ENCODE measurements at places on chromosomes 13 and 19. TPM values are rescaled to one million over a fixed set of nuclear protein-coding genes. Genes with fewer than 3 reads are reported as not detected.

- H3K27me3 ChIP-seq = no peaks in the 10 kb centered on the region
- no peak overlapping the region for H3K27ac ChIP-seq
- H3K4me1 ChIP-seq = no peaks in the 10 kb centered on the region
- no peaks in the 10 kb centered on the region for H3K36me3 ChIP-seq
Measured at GRCh38 chr19:42965176-42965575, 28.2 kb upstream of the PSG7 start.

DNA sequence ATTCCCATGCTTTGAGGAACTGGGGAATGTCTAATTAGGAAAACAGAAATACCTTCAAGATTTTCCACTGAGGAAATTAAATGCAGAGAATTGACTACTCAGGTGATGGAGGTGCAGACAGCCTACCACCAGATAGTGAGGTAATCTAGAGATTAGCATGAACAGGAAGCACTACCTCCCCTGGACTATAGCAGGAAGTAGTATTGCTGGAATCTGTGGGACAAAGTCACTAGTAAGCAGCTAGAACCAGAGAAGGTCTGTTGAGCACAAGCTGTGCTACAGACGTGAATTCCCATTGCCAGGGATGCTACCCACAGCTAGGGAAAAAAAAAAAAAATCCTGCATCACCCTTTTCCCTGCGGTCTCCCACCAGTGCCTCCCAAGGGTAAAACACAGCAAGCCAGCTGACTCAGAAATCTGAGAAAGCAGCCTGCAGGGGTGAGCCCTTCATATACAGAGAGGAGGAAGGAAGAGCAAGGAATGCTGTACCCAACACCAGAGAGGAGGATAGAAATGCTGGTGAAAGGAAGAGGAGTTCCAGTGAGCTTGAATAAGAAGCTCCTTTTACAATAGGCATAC is 10.2 kb downstream of the ENOX1 start:
- H3K27ac ChIP-seq = no peak overlapping the region
- H3K36me3 ChIP-seq = no peaks in the 10 kb centered on the region
- no peaks in the 10 kb centered on the region for H3K27me3 ChIP-seq
- no peaks in the 10 kb centered on the region for H3K4me1 ChIP-seq
- H3K4me3 ChIP-seq = no peak overlapping the region

DNA sequence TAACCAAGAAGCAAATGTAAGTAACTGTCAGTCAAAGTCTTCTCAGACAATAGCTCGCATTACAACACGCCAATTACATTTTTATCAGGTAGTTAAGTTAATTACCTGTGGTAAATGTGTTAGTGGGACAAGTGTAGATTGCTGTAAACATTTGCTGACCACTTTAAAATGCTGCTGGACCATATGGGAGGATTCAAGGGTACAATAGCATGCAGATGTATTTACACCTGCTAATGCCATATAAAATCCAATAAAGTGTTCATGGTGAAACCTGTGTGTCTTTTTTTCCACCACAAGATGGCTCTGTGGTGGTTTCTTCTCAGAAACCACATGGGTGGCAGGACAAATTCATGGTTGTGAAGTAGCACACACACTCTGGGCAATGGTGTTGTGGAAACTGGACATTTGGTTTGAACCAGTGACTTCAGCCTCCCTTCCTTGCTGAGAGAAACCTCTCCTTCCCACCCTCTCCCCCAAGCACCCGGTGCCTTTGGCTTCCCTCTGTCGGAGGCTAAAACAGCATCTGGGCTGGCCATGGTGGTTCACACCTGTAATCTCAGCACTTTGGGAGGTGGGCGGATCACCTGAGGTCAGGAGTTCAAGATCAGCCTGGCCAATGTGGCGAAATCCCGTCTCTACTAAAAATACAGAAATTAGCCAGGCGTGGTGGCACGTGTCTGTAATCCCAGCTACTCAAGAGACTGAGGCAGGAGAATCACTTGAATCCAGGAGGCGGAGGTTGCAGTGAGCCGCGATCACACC is 18.1 kb upstream of the GTF3A start:
- no peak overlapping the region for H3K4me3 ChIP-seq
- no peak overlapping the region for H3K27ac ChIP-seq
- DNase-seq = peak; percentile 43
- H3K4me1 ChIP-seq = peaks cover 59% of the 10 kb centered on the region
- H3K27me3 ChIP-seq = no peaks in the 10 kb centered on the region

PLPPR3 gene
- 0.07 TPM for total RNA-seq

GRCh38 chr19:31944326-31944725 is 401.1 kb upstream of the ZNF507 start:
- H3K4me3 ChIP-seq = no peak overlapping the region
- H3K27me3 ChIP-seq = no peaks in the 10 kb centered on the region
- no peaks in the 10 kb centered on the region for H3K36me3 ChIP-seq
- H3K4me1 ChIP-seq = no peaks in the 10 kb centered on the region

- no peaks in the 10 kb centered on the region for H3K36me3 ChIP-seq
- H3K4me1 ChIP-seq = peaks cover 48% of the 10 kb centered on the region
- H3K4me3 ChIP-seq = no peak overlapping the region
- no peak for DNase-seq
- H3K27ac ChIP-seq = no peak overlapping the region
Measured at GRCh38 chr19:58351558-58351878, 1.8 kb downstream of the A1BG start.

- H3K27ac ChIP-seq = no peak overlapping the region
- H3K27me3 ChIP-seq = no peaks in the 10 kb centered on the region
- no peak overlapping the region for H3K4me3 ChIP-seq
- H3K36me3 ChIP-seq = no peaks in the 10 kb centered on the region
- no peaks in the 10 kb centered on the region for H3K4me1 ChIP-seq
Measured at GRCh38 chr13:67308004-67308772, 78.1 kb upstream of the PCDH9 start.

GRCh38 chr13:46775385-46776107 is 21.4 kb downstream of the ESD start:
- no peaks in the 10 kb centered on the region for H3K4me1 ChIP-seq

DNA sequence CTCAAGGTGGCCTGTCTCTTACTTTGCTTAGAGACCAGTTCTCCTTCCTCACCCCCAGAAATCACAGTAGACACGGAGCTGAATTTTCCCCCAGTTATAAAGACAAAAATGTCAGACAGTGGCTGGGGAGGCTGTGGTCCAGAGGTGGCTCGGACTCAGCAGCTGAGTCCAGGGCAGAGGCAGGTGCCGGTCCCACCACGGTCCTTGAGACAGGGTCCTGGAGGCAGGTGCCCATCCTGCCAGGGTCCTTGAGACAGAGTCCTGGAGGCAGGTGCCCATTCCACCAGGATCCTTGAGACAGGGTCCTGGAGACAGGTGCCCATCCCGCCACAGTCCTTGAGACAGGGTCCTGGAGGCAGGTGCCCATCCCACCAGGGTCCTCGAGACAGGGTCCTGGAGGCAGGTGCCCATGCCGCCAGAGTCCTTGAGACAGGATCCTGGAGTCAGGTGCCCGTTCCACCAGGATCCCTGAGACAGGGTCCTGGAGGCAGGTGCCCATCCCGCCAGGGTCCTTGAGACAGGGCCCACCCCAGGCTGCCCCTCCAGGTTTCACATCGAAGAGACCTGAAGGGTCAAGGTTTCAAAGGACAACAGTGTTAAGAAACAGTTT is 23.1 kb downstream of the PEPD start:
- no peaks in the 10 kb centered on the region for H3K27me3 ChIP-seq
- H3K36me3 ChIP-seq = peaks cover 13% of the 10 kb centered on the region
- H3K4me3 ChIP-seq = no peak overlapping the region
- H3K4me1 ChIP-seq = no peaks in the 10 kb centered on the region

Data from HepG2 (cell line).